Activated CD8-positive, alpha-beta memory T cell treated with anti-CD3 and anti-CD28 coated beads, Interleukin-2, amount 50 U/mL, for 48 hours (primary cell): ENCODE measurements at places on chromosomes 13 and 19.
A peak's percentile ranks its signal among the peaks of the same experiment; 100 is the strongest.

- DNase-seq: no peak
Observed at GRCh38 chr19:850979-851335, 1.1 kb upstream of the ELANE start.

- no peak for DNase-seq
Observed at GRCh38 chr13:98937911-98938381, 39.9 kb downstream of the DOCK9 start.

- no peak for DNase-seq
Observed at GRCh38 chr13:67183151-67183550, 47.0 kb downstream of the PCDH9 start.

- no peak for DNase-seq
Observed at GRCh38 chr19:46254776-46255175, 25.2 kb downstream of the IGFL1 start.

- no peak for DNase-seq
Observed at GRCh38 chr13:102945886-102946285, 100.1 kb downstream of the ERCC5 start.

DNA sequence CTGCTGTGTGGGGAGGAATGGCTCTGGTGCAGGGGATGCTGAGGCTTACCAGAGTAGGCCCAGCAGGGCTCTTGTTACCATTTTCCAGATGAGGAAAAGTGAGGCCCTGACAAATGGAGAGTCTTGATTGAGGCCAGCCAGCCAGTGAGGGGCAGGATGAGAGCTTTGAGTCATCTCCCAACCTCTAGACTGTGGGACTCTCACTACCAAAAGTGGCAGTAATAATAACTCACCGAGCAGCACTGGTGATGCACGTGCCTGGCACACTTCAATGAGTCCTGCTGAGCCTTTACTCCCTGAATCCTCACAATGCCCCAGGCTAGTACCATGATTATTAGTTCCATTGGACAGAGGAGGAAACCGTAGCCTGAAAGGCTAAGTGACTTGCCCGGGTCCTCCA lies 7.8 kb downstream of the CIC start:
- DNase-seq: no peak

DNA sequence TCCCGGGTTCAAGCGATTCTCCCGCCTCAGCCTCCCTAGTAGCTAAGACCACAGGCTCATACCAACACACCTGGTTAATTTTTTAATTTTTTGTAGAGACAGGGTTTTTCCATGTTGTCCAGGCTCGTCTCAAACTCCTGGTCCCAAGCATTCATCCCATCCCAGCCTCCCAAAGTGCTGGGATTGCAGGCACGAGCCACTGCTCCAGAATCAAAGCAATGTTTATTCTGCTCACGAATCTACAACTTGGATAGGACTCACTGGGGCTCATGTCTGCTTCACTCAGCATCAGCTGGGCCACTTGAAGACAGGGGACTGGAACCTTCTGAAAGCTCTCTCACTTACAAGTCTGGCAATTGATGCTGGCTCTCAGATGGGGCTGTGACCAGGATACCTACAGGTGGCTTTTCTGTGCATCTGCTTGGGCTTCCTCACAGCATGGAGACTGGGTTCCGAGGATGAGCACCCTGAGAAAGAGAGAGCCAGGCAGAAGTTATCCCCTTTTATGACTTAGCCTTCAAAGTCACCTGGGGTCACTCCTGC lies 8.2 kb upstream of the ZNF792 start:
- peak; percentile 44 for DNase-seq

- no peak for DNase-seq
Observed at GRCh38 chr13:37701972-37702371, 103.4 kb upstream of the POSTN start.

DNA sequence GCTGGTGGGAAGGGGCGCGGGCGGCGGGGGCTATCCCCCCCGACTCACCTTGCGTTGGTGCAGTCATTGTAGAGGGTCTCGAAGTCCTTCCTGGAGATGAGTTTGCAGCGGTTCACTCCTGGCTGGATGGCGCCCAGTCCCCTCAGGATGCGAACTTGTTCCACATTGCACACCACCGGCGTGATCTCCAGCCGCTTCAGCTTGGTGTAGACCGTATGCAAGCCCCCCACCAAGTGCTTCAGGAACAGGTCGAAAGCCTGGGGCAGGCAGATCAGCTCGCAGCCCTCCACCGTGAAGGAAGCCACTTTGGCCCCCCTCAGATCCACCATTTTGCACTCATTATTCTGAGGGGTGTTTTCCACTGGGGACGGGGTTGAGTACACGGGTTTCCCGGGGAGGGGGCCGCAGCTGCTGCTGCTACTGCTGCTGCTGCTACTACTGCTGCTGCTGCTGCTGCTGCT lies 1.1 kb downstream of the DACH1 start:
- peak; percentile 50 for DNase-seq

- no peak for DNase-seq
Observed at GRCh38 chr19:1747285-1748114, 5.8 kb upstream of the ONECUT3 start.

- no peak for DNase-seq
Observed at GRCh38 chr13:103187721-103188156, 121.5 kb upstream of the SLC10A2 start.

GRCh38 chr13:26965952-26966700 lies 205.5 kb downstream of the USP12 start:
- no peak for DNase-seq

GRCh38 chr19:38615007-38615581 lies 2.7 kb downstream of the MAP4K1 start:
- DNase-seq: no peak

DNA sequence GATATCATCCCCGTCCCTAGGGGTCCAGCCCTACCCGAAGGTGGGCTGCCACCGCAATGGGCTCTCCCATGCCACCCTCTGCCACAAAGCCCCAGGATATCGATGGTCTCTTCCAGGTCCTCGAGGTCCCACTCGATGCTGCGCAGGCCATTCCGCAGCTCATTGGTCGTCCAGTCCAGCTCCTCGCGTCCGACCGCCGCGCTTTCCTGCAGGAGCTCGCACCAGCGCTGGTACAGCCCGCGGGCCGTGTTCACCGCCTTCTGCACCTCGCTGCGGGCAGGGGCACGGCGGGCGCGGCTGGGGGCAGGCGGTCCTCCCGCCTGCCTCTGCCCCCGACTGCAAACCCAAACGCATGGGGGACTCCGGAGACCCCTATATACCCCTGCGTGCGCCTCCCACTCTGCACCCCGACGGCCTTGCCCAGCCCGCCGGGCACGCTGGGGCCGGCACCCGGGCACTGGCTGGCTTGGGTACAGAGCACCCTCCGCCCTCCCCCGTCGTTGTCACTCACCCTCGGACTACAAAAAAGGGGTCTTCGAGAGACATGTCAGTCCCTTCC lies 468 bp downstream of the STX10 start:
- peak; percentile 76 for DNase-seq

GRCh38 chr13:98487522-98487921 lies 89.4 kb downstream of the STK24 start:
- no peak for DNase-seq

DNA sequence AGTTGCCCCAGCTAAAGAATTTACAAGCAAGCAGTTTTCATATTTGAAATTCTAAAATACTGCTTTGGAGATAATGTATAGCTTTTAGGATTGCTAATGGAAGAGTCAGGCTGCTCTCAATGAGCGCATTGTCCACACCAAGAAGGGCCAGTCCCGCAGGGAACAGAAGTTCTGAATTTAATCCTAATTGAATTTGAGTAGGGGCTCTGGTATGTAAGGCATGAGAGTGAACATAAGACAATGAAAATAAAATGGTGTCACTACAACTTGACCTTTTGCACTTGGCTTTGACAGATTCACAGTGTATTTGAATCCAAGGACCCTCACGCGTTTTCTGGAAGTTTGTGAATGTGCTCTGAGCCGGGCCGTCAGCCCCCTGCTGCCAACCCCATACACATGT lies 32.6 kb downstream of the RAB20 start:
- no peak for DNase-seq

DNA sequence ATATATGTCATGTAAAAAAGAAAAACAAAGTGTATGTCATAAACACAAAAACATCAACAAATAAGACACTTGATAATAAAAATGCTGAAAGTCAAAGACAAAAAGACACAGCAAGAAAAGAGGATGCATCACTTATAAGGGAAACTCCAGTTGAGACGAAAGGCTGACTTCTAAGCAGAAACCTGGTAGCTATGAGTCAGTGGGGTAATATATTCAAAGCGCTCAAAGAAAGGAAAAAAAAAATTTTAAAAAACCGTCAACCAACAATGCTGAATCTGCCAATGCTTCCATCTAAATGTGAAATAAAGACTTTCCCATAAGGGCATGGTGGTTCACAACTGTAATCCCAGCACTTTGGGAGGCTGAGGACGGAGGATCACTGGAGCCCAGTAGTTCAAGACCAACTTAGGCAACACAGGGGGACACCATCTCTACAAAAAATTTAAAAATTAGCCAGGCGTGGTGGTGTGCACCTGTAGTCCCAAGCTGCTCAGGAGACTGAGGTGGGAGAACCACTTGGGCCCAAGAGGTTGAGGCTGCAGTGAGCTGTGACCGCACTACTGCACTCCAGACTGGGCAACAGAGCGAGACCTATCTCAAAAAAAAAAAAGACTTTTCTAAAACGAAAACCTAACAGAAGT lies 24.0 kb downstream of the USP12 start:
- no peak for DNase-seq

GRCh38 chr19:2811221-2811722 lies 8.4 kb upstream of the ZNF554 start:
- DNase-seq: no peak
